ENCODE measurements at places on chromosomes 5 and 9.

DNA sequence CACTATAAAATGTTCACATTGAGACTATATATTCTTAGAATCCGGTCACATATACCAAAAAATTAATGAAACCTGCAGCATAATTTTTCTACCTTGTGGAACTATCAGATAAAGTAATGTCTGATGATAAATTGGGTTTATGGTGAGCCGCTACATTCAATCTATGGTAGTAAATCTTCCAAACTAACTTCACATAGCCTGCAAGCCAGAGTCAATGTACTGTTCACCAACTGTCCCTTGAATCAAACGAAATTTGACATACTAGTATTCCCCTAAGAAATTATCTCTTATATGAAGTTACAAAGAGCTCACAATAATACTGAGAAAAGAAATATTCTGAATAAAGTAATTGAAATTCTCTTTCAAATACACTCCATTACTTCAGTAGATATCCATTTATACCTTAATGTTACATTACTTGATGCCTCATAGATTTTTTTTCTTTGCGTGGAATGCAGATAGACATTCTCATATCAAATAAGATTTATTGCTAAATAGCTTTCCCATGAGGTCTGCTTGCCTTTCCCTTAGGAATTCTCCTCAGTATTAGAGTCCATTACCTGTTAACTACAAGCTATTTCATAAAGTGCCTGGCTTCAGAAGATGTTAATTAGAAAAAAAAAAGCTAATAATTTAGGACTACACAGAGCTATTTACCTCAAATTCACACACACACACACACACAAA, 169.5 kb downstream of the PTPRD start:
- no peak for DNase-seq

DNA sequence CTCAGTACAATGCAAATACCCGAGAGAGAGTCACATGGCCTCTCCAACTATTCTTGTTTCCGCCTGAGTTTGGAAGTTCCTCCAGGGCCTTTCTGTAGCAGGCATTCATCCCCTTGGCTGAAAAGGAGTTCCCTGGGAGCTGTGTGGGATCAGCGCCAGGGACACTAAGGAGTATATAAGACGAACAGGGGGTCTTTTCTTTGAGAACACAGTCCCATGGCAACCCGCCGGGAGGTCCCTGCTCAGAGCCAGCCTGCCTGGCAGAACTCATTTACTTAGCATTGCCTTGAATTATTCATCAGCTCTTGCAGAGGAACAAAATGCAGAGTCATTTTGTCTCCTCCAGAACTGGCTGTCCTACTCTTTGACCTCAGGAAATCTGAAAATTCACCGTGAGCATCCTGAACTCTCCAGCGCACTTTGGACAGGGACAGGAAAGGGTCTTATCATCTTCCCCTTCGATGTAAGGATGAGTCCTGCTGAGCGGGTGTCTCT, 120.4 kb upstream of the OSMR start:
- DNase-seq = no peak

DNA sequence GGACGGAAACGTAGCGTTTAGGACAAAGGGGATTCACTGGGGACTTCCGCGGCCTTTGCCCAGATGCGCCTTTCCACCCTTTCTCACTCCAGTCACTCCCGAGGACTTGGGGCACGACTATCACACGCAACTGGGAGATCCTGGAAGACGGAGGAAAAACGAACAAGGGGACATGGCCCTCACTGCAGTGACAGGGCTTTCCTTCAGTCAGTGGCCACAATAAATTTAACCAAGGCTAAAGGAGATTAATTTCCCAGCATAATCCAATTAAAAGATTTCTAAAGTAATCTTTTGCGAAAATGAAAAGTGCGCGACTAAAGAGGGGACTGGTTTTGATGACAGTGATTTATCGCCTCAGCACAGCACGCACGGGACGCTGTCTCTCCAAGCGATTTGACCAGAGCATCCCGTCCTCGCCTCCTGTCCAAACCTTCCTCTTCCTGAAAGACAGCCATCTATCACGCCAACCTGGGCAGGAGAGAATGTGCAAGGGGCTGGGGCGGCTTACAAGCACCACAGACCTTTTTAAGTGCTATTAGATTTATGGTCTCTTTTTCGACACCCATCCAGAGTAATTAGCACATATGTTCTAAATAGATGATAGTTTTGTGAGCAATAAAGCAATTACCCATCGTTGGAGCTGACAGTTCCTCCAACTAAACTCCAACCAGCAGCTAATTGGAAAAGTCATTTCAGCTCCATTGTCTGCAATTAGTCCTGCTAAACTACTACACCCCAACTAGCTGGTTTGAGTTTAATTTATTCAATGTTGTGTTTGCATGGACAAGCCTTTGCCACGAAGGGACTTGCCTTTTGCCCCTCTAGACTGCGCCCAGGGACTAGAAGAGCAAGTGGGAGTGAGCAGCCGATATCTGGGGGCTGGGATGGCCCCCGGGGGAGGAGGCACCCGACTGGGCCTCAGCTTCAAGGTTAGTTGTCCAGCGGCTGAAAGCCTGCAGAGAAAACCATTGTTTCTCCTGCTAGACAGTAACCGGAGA, 7.4 kb downstream of the NR2F1-AS1 start:
- no peak for DNase-seq

DNA sequence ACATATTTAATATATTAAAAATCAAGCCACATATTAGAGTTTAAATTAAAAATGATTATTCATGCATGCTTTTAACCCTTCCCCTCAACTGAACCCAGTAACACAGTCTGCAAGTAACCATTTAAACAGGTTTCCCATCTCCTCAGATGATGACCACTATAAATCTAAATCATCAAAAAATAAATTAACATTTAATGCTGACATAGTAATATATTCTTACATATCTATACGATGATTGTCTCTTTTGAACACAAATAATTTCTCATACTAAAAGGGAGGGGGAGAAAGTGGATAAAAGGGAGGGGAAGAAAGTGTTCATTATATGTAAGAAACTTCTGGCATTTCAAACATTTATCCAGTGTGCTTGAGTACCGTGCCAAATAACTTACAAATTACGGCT, 701.6 kb downstream of the MTRR start:
- no peak for DNase-seq

- DNase-seq = peak; percentile 32
These were observed 7.9 kb downstream of the GABRP start for GRCh38 chr5:170791325-170791954.

DNA sequence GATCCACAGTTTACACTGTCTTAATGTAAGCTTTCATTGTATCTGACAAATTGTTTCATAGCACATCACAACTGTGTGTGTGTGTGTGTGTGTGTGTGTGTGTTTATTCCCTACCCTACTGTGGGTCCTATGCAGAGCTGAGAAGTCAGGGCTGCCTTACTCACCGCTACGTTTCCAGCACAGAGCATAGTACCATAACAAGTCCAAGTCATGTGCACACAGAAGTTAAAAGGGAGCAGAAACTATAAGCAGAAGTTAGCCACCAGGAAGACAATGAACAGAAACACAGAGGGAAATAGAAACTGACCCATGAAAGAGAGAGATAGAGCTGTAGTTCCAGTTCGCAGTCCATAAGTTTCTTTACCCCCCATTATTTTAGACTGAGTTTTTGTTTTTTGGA, 38.2 kb upstream of the DMXL1 start:
- DNase-seq = no peak

GRCh38 chr5:172837640-172838039, 3.6 kb downstream of the ERGIC1 start:
- no peak for DNase-seq

- peak; percentile 90 for DNase-seq
These were observed 99.6 kb upstream of the RAPGEF1 start for GRCh38 chr9:131839281-131840084.

- DNase-seq = peak; percentile 23
These were observed 188.5 kb upstream of the CCNG1 start for GRCh38 chr5:163248871-163249270.

DNA sequence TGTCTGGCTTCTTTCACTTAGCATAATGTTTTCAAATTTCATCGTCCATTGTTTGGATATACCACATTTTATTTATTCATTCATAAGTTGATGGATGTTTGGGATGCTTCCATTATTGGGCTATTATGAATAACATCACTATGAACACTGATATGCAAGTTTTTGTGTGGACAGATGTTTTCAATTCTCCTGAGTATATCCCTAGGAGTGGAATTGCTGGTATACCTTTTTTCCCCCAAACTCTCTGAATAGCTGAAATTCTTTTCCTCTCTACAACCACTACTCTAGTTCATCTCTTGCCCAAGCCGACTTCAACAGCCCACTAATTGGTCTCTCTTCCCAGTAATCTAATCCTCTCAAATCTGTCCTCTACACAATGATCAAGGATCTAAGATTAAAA, 4.7 kb upstream of the ZFR start:
- no peak for DNase-seq

- no peak for DNase-seq
These were observed 38.9 kb upstream of the TNFSF15 start for GRCh38 chr9:114844766-114845165.

GRCh38 chr5:172641359-172642050, 442 bp downstream of the NEURL1B start:
- no peak for DNase-seq

DNA sequence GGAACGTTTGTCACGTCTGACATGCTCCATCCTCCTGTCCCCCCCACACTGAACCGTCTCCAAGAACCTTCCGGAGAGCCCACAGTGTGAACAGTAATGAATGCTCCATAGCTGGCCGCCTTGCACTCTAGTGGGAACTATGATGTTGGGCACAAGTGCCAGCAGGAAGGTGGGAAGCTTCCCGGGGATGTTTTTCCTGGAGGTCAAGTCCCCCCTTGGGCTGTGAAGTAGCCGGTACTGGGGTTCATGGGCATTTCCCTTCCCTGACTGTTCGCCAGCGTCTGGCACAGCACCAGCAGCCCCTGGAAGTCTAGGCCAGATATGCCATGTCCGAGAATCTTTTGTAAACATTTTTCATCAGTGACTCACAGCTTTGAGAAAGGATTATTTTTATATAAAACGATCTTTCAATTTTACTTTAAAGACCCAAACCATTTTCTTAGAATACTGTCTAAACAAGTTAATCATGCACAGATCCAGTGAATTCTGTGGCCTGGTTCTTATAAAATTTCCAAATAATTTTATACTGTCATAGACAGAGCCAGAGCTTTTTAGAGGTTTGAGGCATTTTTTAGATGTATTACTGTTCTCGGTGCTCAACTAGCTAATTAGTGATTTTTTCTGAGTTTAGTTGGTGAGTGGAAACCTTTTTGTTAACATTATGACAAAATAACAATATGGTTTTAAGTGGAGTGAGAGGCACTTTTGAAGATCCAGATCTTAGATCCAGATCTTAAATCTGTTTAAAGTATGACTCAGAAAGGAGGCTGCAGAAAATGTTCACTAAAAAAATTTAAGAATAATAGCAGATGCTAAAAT, 11.6 kb downstream of the ABL1 start:
- peak; percentile 87 for DNase-seq

- DNase-seq = no peak
These were observed 69.7 kb upstream of the SH3GL2 start for GRCh38 chr9:17509151-17509550.

- DNase-seq = no peak
These were observed 55.1 kb downstream of the SUSD1 start for GRCh38 chr9:112120030-112120341.

- no peak for DNase-seq
These were observed 1833.8 kb downstream of the EFNA5 start for GRCh38 chr5:105836887-105837286.

DNA sequence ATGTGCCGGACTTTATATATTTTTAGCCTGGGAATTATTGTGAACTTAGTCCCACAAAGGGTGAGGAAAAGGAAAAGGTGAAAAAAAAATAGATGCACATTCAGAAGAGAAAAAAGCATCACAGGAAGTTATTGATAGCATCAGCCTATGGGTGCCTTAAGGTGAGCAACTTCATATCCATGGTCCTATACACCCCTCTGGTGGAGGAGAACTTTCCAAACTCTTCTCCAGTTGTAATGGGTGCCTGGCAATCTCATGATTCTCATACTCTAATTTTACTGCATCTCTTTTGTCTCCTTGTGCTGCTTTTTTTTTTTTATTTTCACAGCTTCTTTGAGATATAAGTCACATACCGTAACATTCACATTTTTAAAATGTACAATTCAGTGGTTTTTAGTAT, 107.4 kb downstream of the JAKMIP2 start:
- no peak for DNase-seq

- no peak for DNase-seq
These were observed 586.7 kb downstream of the HINT1 start for GRCh38 chr5:130578354-130578753.

DNA sequence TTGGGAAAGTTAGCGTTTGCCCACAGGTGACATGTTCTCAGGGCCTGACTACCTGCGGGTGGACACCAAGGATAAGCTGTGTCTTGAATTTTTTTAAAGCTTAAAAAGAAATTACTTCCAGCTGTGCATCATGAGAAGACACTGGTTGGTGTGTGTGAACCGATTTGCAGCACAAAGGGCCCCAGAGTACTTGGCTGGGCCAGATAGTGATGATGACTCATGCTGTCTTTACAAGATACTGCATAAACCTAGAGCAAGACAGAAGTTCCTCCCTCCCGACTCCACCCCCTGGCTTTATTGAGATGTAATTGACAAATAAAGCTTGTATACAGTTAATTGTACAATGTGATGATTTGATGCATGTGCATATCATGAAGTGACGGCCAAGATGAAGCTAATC, 212.8 kb downstream of the NXNL2 start:
- peak; percentile 63 for DNase-seq

GRCh38 chr5:3596261-3596825, 711 bp downstream of the IRX1 start:
- no peak for DNase-seq

DNA sequence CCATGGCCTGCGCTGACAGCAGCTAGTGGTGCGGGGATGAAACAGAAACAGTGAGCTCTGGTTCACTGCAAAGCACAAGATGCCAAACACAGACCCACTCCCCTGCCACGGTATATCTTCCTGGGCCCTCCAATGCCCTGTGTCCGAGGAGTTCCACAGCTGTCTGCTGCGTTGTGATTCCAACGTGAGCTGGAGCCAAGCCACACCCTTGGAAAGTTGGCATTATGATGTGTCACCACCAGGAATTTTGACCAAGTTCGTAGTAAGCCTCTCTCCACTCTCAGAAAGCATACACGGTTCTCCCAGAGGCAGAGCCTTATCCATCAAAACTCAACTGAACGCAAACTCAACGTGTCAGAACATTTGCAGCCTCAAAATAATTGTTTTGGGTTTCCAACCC, 55.6 kb downstream of the MACROH2A1 start:
- DNase-seq = peak; percentile 33

- no peak for DNase-seq
These were observed 28.0 kb downstream of the GLT6D1 start for GRCh38 chr9:135611142-135611874.

Data from HT1080 (cell line).